NCI-H524 treated with DMSO at 0.1 percent for 48 hours (cell line): ENCODE measurements at places on chromosomes 2 and 18.

- DNase-seq = no peak
Observed at GRCh38 chr2:72694715-72695496, 130.9 kb downstream of the EXOC6B start.

DNA sequence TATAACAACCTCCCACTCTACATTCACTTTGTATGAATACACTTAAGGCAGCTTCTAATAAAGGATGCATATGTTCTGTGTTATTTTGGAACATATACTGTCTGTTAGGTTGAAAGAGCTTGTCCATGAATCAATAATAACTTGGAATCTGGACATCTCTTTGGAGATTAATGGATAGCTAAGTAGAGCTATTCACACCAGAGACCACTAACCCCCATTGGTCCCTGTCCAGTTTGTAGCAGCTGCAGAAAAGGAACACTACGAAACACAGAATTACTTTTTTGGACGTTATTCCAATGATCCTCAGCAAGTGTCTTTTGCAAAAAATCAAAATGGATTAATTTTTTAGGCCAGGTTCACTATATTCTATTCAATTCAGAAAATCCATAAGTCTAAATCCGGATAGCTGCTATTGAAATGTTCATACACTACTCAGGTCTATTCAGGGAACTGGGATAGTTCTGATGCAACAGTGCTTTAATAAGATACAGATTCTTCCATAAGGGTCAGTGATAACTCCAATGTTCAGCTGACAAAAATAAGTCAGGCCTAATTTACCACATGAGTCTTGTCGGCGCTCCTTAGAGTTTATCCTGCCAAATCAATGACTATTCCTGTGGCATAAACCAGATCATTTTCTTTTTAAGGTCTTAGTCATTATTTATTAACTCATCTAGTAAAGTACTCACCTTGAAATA, 44.2 kb downstream of the NRXN1 start:
- no peak for DNase-seq

- no peak for DNase-seq
Observed at GRCh38 chr2:196941398-196942078, 15.0 kb upstream of the PGAP1 start.

DNA sequence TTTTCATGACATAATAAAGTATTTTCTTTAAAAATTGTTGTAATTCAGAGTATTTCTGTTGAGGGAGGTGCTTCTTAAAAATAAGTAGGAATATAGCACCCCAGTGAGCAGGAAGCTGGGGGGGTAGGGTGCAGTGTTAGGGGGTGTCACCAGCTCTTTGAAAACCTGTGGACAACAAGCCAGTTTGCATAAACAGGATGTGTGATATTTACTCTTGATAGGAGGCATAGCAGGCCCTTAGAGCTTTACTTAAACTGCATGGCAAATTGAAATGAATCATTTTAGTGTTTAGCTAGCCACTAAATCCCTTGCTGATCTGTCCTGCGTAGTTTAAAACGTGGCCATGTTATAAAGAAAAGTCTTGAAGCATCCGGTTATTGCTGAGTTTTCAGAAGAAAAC, 8.4 kb downstream of the TGIF1 start:
- no peak for DNase-seq

- DNase-seq = no peak
Observed at GRCh38 chr2:73386894-73387636, 1.4 kb downstream of the ALMS1 start.

GRCh38 chr2:105257981-105258380, 16.4 kb downstream of the GPR45 start:
- DNase-seq = no peak

- no peak for DNase-seq
Observed at GRCh38 chr2:11158916-11159573, 3.8 kb downstream of the SLC66A3 start.

- no peak for DNase-seq
Observed at GRCh38 chr2:100317634-100318033, 4.7 kb downstream of the LONRF2 start.

- DNase-seq = no peak
Observed at GRCh38 chr18:46113751-46114150, 9.6 kb downstream of the HAUS1 start.
